Vagina (tissue), 2 donors: ENCODE measurements at places on chromosomes 1 and 21.

DNA sequence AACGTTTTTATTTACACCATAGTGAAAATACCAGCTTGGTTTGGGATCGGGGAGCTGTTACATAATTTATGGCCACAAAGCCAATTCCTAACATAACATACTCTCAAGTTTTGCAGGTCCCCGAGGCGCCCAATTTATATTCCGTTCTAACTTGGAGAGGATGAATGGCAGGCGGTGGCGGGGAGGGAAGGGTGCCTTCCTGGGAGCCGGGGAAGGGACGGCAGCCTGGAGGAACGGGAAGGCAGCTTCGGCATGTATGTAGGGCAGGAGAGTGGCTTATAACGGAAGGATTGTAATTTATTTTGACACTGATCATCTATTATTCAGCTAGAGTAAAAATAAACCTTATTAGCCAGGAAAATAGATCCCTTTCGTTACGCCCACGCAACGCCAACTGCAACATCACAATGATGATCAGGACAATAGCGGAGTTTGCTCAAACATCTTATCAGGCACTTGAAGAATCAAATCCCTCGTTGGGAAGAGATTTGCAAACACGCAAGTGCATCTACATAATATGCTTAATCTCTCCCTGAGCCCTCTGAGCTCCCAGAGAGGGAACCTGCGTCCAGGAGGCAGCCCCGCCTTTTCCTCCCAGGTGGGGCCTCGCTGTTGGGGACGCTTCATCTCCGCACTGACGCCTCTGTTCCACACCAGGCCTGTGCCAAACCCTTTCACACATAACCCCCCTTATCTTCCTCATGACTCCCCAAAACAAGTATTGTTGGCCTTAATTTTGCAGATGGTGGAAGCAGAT lies 93.7 kb upstream of the C1orf174 start:
- no peak for DNase-seq

- no peak for DNase-seq
Observed at GRCh38 chr1:223756806-223757700, 44.7 kb downstream of the CAPN2 start.

DNA sequence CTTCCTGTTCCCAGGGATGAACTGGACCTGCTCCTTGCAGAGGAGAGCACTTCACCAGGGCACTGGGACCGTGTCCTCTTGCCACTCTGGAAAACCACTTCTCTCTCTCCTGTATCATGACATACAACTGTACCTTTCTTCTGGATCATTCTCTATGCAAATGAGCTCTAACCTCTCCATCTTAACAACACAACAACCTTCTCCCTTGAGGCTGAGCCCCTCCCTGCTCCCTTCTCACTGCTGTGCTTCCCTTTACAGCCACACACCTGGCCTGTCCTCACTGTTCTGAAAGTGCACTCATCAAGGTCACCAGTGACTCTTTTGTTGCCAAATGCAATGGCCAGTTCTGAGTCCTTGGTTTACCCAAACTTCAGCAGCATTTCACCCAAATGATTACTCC lies 54.5 kb upstream of the MRPS6 start:
- no peak for DNase-seq

DNA sequence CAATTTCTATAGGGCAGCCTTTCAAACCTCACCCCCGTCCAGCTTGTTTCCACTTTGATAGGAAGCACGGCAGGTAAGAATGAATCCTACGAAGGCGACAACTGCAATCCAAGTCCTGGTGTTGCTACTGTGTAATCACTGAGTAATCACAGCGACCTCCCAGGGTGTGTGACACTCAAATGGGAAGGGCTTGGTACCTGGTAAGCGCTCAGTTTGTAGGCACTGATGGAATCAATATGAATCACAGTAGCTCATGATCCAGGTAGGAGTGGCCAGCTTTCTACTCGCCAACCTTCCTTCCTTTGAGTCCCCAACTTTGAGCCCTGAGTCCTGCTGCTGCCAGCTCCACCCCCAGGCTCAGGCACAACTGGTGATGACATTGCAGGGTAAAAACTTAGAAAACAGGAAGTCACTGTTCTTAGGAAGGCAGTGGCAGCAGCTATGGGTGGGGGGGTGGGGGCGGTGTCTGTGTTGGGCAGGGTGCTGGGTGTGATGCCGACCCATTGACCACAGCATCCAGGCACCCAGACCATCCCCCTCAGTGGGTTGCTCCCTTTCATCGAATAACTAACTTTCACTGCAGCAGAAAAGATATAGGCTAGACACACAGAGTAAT lies 70.7 kb downstream of the CD247 start:
- no peak for DNase-seq

DNA sequence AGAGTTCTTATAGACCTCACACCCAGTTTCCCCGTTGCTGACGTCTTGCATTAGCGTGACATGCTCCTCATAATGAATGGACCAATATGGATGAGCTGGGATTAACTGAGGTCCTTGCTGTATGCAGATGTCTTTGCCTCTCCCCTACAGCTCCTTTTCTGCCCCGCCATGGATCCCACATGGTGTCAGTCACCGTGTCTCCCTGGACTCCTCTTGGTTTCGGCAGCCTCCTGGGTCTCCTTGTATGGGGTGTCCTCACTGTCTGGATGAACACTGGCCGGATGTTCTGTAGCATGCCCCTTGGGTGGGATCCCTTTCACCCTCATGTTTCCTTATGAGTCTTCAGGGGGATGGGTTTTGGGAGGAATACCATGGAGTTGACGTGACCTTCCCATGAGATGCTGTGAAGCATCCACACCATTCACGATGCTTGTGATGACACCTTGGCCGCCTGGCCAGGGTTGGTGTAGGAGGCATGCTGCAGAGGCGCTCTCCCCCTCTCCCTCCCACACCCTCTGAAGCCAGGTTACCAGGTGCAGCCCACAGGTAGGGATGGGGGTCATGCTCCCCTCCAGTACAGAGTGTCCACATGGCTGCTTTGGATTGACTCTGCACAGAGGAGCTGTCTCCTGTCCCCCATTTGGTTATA lies 4.4 kb downstream of the GJC2 start:
- no peak for DNase-seq

DNA sequence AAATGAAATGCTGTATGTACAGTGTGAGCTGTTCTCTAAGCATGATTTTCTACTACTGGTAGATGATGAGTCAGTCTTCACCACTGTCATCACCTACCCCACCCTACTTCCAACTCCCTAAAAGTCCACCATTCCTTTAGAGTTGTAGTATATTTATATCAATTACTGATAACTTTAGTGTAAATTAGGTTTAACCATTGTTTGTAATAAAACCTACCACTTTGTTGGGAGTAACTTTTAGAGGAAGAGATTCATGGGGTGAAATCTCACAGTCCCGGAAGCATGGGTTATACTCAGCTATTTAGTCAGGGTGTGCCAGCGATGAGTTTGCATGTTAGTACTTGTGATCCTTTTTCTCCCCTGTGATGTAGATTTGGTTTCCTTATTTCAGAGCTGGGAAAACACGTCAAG lies 17.1 kb downstream of the MORC3 start:
- no peak for DNase-seq

GRCh38 chr21:46617267-46618051 lies 12.6 kb upstream of the S100B start:
- DNase-seq, result no peak

DNA sequence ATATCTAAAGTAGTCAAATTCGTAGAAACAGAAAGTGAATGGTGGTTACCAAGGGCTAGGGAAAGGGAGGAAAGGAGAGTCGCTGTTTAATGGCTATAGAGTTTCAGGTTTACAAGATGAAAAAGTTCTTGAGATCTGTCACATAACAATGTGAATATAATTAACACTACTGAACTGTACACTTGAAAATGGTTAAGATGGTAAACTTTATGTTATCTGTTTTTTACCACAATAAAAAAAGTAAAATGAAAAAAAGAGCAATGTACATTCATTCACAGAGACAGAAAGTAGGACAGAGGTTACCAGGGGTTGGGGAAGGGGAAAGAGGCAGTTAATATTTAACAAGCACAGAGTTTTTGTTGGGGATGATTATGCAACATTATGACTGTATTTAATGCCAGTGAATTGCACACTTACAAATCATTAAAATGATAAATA lies 53.3 kb upstream of the SEC16B start:
- DNase-seq, result no peak

DNA sequence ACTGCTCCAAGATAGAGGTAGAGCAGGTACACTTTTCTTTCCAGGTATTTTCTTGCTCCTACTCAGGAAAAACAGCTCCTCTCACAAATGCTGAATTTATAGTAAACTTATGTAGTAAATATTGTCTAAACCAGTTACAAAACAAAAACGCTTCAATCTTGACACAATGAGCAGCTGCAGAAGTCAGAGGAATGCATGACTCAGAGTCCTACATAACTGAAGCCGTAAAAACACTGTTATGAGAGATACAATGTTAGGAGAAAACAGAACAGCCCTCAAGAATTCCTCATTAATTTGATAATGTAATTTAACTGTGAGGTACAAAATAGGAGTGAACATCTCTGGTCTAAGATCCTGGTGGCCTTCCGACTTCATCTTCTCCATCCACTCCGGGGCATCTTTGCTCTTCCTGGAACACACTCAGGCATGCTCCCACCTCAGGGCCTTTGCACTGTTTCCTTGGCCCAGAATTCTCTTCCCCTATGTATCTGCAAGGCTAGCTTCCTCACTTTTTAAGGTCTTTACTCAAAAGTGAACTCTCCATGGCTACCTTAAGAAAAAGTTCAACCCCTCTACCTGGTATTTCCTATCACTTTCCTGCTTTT lies 138.5 kb downstream of the SLC45A1 start:
- DNase-seq, result no peak

DNA sequence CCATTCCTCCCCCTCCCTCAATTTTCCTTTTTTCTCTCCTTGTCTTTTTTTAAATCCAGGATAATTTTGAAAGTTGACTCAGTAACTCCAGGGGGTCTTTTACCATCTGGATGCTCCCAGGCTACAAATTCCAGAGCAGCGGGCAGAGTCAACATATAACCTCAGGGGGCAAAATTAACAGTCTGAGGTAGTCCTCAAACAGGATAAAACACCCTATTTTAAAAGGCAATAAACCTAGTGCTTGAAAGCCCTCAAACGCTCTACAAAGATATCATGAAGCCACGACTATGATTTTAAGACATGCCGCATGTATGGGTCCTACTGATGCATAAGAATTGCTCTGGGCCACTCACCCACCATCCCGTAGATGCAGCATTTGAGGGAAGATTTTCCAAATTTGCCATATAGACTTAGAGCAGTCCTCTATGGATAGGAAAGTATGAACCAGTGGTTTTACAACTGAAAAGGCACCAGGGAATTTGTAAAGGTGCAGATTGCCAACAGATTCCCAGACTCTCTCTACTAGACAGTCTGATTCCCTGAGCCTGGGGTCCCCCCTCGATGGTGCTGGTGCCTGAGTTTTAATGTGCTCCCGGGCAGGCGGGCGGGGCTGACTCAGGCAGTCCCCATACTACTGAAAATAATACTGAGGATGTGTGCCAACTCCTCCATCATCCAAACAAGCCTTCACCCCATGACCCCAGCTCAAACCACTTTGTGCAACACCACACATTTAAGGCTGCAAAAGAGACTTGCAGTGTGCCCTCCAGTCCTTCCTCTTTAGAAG lies 37.2 kb downstream of the PTPN14 start:
- no peak for DNase-seq

GRCh38 chr1:226223157-226223785 lies at the start of gene MIXL1:
MIXL1 (plus strand) TSS chr1:226223664; CDS start chr1:226223682, 18 bp downstream.
- DNase-seq, result no peak

- DNase-seq, result no peak
Observed at GRCh38 chr1:243956450-243956849, 94.6 kb upstream of the ZBTB18 start.

GRCh38 chr1:204348722-204349121 lies 11.0 kb downstream of the PLEKHA6 start:
- no peak for DNase-seq

GRCh38 chr1:211281320-211282022 lies 22.3 kb downstream of the RCOR3 start:
- DNase-seq, result no peak

GRCh38 chr1:162835157-162835899 lies 25.6 kb downstream of the CCDC190 start:
- no peak for DNase-seq

DNA sequence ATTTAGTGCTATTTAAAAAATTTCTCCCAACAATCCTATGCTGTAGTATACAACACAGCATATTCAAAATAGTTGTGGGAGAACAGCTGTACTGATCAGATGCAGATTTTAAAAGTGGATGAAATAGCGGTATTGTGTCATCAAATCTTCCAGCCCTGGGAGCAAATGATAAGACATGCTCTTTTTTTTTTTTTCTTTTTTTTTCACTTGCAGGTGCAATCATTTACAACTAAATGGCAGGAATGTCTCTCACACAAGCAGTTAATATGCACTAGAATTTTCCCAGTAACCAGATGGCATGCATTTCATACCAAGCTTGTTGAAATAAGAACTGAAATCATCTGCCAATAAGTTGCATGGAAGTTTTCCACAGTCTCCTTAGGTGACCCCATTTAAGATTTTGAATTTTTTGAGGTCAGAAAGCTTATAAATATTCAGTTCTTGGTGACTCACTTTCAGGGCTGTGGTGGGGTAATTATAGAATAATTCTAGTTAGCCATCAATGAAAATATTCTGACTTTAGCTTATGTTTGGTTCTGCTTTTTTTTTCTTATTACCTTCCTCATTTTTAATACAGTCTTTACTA lies 623.9 kb upstream of the NR5A2 start:
- no peak for DNase-seq

DNA sequence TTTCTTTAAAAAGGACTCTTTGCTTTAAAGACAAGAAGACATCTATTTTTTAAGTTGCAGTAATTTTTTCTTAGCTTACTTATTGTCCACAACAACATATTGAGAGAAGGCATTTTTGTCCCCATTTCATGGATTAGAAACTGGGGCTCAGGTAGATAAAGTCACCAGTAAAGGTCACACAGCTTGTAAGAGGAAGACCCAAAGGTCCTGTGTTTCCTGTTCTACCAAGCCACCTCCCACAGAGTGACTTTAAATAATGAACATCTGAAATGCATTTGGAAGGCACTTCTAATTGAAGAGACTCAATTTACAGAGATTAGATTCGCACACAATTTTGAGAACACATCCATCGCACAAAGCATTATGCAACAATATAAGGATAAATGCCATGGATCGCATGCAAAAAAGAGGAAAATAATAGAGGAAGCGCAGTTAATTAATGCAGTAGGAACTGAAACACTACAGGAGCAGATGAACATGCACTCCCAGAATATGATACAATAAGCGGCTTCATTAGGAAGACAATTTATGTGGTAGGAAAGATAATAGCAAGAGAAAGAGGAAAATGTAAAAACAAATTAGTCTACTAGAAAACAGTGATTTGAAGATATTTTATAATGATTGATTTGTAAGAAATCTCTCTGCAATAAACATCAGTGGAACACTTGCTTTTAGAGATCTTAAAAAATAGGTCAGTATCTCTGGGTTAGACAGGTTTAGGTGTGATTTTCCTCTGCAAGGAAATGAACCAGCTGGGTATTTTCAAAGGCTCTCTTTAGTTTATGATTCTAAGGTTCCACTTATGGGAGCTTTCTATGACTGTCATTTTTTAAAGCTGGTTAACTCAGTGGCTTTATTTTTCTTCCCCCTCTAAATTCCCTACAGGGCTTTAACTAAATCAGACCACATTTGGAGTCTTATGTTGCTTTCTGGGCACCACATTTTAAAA lies 27.1 kb upstream of the CD2 start:
- no peak for DNase-seq
